ENCODE measurements at places on chromosomes 5 and 9.

DNA sequence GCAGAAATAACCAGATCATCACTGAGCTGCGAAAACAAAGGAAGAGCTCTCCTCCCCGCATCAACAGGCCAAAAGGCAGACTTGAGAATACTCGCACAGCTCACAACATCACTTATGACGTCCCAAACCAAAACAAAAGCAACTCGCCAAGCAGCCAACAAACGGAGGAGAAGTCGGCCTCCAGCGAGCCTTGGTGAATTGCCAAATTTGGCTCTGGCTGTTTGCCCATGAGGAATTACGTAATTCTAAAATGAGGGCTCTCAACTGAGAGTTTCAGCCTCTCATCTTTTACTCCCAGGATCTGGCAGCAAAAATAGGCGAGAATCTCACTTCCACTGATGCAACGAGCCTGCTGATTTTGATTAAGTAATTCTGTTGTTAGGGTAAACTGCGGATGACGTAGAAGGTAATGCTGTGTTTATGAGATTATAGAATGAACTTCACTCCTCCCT is 51.7 kb upstream of the SEMA6A start:
- DNase-seq: no peak

DNA sequence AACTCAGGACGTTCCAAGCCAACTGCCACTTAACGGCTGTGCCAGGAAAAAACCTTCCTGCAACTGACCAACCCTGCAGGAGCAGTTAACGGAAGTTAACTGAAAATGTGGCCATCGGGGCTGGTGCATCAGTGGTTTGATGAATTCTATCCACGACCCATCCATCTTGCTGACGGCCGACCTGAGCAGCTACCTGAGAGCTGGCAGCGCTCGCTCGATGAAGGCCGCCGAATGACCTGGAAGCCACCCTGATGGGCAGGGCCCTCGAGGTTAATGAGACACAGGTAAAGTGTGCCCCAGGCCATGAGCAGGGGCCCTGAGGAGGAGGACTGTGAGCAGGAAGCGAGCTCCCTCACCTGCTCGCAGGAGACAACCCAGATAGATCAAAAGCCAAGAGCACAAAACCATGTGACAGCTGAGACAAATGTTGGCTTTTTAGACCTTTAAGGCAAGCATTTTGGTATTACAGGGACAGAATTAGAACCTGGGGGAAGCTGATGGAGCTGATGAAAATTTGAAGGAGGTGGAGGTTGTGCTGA is 35.3 kb upstream of the FLT4 start:
- no peak for DNase-seq

- DNase-seq: no peak
Observed at GRCh38 chr9:38301376-38302106, 91.0 kb upstream of the ALDH1B1 start.

DNA sequence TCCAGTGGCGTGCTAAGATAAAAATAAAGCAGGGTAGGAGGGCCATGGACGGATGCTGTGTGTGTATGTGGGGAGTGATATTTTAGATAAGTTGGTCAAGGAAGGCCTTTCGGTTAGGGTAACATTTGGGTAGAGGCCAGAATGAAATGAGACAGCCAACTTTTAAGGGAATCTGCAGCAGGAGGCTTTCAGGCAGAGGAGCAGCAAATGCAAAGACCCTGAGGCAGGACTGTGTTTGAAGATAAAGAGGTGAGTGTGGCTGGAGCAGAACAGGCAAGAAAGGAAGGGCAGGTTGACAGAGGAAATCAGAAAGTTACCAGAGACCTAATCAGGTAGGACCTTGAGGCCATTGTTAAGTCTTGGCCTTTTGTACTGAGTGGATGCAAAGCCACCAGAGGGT is 106.2 kb downstream of the MAST4 start:
- no peak for DNase-seq

- DNase-seq: no peak
Observed at GRCh38 chr5:116046261-116046660, 14.0 kb downstream of the ARL14EPL start.

- DNase-seq: no peak
Observed at GRCh38 chr5:54324651-54325271, 14.4 kb upstream of the ARL15 start.

DNA sequence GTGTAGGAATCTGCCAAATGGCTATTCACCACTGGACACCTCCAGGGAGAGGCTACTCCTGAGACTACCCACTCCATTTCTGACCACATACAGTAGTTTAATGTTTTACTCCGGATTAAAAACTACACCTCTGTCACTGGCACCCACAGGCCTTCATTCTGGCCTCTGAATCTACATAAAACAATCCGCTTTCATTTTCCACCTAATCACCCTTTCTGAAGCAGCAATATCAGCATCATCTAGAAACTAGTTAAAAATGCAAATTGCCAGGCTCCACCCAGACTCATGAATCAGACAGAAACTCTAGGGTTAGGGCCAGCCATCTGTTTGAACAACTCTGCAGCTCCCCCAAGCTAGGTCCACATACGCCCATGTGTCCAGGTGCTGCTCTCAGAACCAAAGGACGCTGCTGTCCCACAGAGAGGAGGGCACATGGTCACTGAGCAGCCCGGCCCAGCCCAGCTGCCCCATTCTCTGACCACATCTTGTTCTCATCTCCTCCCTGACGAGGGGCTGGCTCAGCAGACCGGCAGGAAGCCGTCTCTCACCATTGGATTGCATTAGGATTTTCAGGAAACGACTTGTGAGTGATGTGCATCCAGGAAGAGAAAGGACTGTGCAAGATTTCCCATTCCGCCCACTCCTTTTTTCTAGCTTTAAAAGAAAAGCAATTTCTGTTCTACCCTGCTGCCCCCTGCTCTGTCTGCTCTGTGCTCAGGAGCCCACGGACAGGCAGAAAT is 34.7 kb downstream of the ADAM19 start:
- peak; percentile 35 for DNase-seq

DNA sequence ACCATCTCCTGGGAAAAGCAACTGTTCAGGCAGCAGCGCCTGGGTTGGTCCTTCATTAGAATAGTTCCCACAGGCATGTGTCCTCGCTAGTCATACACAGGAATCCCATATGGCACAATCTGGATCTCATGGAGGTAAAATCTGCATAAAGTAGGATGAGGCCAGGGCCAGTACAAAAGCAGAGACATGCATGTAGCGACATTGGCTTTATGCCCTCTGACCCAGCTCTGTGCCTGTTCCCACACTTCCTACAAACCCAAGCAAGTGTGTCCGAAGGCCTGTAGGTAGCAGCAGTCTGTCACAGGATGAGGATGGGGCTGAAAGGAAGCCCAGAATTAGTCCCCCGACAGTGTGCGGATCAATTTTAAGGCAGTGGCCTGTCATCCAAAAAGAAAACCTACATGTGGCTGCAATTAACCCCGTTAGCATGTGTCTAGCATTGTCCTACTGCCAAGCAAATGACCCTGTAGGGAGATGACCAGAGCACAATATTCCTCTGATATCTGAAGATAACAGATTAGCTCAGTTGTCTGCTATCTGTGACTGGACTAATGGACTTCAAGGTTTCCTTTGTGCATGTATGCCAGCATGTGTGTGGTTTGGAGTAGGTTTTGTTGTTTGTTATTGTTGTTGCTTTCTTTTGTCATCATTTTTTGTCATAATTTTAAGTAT is 178.8 kb downstream of the TMEM161B start:
- DNase-seq: no peak

DNA sequence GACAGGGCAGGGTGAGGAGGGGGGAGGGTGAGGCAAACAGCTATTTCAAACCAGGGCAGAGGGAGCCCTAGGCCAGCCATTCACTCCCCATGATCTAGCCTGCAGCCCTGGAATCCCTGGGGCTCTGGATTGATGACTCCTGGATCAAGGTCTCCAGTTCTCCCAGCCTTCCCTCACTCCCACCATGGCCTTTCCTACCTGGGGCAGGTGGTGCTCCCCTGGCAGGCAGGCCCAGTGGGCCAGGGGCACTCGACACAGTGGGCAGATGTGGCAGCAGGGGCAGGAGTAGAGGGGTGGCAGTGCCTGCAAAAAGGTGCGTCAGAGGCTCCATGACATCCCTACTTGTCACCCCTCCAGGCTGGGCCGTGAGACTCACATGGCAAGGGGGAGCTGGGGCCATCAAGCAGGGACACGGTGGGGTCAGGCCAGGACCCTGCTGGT is 6.0 kb downstream of the KIF12 start:
- DNase-seq: no peak

- DNase-seq: no peak
Observed at GRCh38 chr9:127742435-127743088, 7.5 kb upstream of the TOR2A start.

GRCh38 chr5:77971776-77972468 is 195.8 kb upstream of the TBCA start:
- DNase-seq: no peak

GRCh38 chr9:132648685-132649084 is 21.1 kb downstream of the DDX31 start:
- no peak for DNase-seq

Data from activated CD4-positive, alpha-beta T cell treated with anti-CD3 and anti-CD28 coated beads for 4 hours (primary cell).